ENCODE measurements at places on chromosomes 16 and 17. TPM values are rescaled to one million over a fixed set of nuclear protein-coding genes. Genes with fewer than 3 reads are reported as not detected.

DNA sequence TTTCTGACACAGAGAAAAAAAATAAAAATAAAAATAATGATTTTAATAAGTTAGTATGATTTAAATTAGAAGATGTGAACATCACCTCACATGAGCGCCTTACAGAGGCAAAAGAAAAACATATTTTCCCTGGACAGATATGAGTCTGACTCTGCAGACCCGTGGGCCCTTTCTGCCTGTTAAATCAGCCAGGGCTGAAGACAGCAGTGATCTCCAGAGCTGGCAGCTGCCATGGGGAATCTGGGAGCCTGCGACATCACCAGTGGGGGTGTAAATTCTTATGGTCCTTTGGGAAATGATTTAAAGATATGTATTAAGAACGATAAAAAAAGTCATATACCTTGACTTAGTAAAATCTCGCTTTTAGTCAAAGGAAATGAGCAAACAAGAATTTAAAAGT, 65.7 kb upstream of the FOXF1 start:
- no peak for DNase-seq

DNA sequence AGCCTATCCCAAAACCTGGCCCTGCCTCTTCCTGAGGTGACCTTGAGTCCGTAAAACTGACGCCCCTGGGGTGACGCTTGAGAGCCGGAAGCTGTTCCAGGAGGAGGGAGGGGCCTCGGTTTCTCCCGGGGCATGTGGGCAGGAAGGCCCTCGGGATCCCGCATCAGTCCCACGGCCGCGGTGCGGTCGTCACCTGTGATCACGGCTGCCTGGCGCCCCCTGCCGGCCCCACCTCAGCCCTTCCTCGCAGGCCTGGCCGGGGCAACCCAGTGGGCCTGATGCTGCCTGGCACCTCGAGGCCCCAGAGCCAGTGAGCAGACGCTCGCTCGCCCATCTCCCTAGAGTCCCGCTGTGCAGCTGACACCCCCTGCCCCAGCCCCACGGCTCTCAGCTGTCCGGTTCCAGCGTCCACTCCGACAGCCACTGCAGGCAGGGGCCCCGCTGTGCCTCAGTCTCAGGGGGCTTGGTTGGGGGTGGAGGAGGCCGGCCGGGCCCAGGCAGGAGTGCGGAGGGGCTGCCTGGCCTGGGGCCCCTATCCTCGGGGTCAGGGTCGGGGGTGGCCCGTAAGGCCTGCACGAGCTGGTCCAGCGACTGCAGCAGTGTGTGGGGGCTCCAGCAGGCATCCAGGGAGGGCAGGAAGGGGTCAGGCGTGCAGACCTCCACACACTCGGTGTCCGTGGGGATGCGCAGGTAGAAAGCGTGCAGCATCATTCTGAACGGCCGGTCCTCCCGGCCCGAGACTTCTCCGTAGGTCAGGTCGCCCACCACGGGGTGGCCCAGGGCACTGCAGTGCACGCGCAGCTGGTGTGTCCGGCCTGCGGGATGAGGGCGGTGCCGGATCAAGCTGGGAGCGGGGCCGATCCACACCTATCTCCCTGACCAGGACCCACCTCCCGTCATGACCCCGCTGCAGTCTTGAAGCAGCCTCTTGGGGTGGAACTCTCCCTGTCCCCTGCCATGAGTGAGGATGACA, 2.3 kb downstream of the RPUSD1 start:
- no peak for DNase-seq

DNA sequence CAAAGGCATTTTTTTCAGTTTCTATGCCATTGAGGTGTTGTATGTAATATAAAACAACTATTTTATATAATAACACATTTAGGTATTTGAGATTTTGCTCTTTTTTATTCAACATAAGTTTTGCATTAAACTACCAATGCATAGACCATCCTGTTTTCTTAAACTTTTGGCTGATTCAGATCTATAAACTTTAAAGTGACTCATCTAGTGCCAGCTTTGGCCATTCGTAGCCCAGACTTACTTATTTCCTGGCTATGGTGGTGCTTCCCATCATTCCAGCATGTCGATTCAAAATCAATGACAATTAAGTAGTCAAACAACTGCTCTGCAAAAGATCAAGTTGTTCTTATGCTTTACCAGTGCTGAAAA, 3.1 kb downstream of the ERI2 start:
- DNase-seq, result peak; percentile 25

- DNase-seq, result no peak
Observed at GRCh38 chr16:84279881-84280280, 14.8 kb upstream of the WFDC1 start.

DNA sequence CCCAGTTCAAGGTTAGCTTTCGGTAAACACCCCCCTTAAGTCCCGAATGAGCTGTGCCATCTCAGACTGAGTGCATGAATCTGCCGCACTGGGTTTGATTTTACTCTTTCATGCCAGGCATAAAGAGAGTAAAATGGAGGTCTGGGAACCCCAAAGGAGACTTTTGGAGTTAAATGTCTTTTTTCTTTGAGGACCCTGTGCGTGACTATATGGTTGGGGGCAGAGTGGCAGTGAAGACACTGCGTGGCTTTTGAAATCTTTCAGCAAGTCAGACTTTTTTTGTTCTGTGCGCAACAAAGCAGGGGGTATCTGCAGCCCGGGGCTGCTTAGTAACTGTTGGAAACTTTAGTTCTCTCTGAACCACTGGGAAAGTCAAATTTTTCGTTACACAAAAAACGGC, 392.9 kb upstream of the SALL1 start:
- DNase-seq, result no peak

Gene EVPL
- not detected for total RNA-seq

Gene FKBP10
- total RNA-seq, result 491 TPM

Gene EFCAB5
- total RNA-seq, result 0.13 TPM

Gene ZNF423
- not detected for total RNA-seq
